Activated CD4-positive, CD25-positive, alpha-beta regulatory T cell treated with anti-CD3 and anti-CD28 coated beads, Interleukin-2, amount 50 U/mL, for 16 hours (primary cell): ENCODE measurements at places on chromosomes 13 and 19.

GRCh38 chr13:31090961-31091624 is 70.6 kb downstream of the HSPH1 start:
- DNase-seq = no peak

DNA sequence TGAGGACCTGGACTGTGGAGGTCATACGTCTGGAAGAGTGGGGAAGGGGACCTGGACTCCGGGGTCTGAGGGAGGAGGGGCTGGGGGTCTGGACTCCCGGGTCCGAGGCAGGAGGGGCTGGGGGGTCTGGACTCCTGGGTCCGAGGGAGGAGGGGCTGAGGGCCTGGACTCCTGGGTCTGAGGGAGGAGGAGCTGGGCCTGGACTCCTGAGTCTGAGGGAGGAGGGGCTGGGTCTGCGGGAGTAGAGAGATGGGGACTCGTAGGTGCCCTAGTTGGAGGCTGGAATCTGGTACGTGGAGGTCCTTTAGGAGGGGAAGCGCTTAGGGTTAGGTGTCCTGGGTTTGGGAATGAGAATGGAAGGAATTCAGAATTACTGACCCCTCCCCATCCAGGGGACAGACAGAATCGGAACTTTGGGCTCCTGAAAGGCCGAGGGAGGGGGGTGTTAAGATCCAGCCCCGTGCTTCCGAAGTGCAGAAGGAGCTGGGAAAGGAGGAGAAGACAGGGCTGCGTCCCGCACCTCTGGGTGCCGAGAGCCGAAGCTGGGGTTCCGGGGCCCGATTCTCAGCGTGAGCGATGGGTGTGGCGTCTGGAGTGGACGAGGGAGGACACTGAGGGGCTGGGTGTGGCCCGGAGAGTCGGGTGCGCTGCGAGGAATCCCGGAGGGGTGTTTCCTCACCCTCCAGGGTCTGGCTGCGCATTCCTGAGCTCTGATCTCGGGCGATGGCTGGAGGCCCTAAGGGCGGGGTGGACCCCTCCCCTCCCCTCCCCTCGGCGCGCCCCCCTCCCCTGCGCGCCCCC is 608 bp downstream of the MYADM start:
- DNase-seq = no peak

GRCh38 chr13:68736961-68737360 is 1370.7 kb upstream of the ATXN8OS start:
- DNase-seq = no peak

- no peak for DNase-seq
Measured at GRCh38 chr19:11025445-11025844, 63.8 kb upstream of the LDLR start.

GRCh38 chr13:36369268-36370107 is 23.3 kb upstream of the SPART start:
- DNase-seq = no peak

DNA sequence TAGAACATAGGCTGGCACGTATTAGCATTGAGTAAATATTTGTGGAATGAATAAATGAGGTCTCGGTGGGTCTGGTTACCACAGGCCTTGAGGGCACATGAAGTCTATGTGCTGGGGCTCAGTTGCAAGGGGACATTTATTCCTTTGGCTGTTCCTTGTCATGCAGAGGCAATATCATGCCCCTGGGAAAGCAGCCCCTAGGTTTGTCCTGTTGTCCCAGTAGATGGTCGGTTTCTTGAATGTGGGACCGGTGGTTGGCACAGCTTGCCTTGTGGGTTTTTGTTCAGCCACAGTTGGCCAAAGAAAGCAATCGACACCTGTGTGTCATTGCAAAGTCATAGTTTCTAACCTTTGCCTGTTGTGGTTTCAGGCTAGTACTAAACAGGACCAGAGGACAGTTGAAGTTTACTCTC is 24.7 kb upstream of the GPR183 start:
- no peak for DNase-seq

- no peak for DNase-seq
Measured at GRCh38 chr19:11028146-11028545, 61.1 kb upstream of the LDLR start.

GRCh38 chr13:27619728-27620376 is 477 bp downstream of the LNX2 start:
- DNase-seq = peak; percentile 5

GRCh38 chr13:32370805-32371204 is 55.5 kb downstream of the BRCA2 start:
- DNase-seq = no peak

GRCh38 chr13:91384896-91385295 is 13.5 kb upstream of the GPC5 start:
- no peak for DNase-seq

- no peak for DNase-seq
Measured at GRCh38 chr13:21673789-21674489, 3.1 kb downstream of the FGF9 start.

- no peak for DNase-seq
Measured at GRCh38 chr13:102177431-102177830, 224.4 kb downstream of the FGF14 start.

DNA sequence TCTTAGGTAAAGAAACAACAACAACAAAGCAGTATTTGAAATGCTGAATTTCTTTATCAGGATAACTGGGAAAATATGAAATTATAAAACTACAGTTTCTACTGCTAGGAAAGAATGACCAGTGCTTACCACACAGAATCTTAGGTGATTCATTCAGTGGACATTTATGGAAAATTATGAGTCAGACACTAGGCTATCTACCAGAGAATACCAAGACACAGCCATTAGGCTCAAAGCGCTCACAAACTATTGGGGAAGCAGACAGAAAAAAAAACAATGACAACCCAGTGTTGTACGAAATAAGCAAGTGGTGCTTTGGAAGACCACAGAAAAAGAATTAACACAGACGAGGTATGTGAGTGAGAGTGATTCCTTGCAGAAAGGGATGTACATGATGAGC is 1019.5 kb downstream of the PCDH9 start:
- DNase-seq = no peak

- no peak for DNase-seq
Measured at GRCh38 chr13:61728471-61728870, 312.8 kb upstream of the PCDH20 start.

- DNase-seq = no peak
Measured at GRCh38 chr19:8489561-8490394, 12.7 kb downstream of the PRAM1 start.

DNA sequence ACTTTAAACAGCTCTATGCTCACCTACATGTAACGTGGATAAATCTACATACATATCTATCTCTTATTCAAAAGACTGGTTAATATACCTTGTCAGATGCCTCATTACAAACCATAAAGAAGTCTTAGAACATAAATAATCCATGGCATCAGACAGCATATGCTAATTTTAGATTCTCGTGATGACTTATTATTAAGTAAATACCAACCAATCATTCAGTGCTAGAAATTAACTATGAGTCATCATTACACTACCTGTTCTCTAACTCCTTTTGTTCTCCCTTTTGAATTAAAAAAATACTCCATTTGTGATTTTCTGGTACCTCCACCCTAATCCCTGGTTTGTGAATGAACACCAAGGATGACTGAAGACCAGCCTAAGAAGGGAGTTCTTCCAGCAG is 754.3 kb upstream of the ARGLU1 start:
- DNase-seq = no peak

DNA sequence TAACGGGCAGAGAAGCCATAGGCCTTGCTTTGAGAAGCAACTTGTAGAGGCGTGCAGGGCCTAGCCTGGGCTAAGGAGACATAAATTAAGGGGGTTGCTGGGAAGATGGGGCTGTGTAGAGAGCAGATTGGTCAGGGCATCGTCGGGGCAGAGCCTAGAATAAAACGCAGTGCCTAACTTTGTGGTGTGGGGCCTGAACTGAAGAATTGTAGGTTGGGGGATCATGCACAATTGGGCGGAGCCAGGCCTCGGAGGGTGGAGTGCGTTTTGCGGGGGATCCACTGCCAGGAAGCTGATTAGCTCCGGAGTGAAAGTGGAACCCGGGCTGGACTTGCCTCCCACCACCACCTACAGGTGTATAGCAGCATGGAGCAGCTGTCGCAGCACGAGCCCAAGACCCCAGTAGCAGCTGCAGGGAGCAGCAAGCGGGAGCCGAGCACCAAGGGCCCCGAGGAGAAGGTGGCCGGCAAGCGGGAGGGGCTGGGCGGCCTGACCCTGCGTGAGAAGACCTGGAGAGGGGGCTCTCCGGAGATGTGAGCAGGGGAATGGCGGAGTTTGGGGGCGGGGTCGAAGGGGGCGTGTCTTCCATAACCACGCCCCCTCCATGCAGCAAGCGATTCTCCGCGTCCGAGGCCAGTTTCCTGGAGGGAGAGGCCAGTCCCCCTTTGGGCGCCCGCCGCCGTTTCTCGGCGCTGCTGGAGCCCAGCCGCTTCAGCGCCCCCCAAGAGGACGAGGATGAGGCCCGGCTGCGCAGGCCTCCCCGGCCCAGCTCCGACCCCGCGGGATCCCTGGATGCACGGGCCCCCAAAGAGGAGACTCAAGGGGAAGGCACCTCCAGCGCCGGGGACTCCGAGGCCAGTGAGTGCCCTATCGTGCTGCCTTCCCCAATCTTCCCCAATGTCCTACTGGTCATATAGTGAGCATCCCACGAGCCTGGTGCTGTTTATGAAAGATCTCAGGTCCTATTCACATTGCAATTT is 13.8 kb downstream of the DNASE2 start:
- DNase-seq = peak; percentile 51

DNA sequence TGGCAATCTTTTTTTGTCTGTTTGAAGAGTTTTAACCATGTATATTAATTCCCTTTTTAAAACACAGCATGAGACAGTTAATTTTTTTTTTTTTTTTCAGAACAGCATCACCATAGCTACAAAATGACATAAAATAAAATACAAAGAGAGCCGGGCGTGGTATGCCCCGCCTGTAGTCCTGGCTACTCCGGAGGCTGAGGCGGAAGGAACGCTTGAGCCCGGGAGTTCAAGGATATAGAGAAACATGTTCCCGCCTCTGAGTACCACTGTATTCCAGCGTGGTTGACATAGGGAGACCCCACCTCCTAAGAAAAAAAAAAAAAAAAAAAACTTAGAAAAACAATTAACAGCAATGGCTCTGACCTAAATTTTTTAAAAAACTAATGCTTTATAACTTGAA is 10.0 kb upstream of the INSR start:
- DNase-seq = no peak

DNA sequence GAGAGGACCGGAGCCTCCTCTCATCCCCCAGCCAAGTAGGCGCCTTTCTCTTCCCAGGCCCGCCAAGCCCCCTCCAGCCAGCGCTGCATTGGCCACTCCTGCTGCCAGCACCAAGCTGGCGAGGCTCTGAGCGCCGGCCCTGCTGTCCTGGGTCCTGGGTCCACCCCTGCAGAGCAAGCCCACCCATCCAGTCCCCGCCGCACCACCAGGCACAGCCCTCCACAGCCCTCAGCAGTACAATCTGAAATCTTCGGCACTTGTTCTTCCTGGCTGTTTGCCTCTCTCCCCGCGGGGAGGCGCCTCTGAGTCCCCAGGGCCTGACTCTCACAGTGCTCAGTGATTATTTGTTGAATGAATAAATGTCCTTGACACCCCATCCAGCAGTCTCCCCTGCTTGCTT is 236.4 kb upstream of the SGCG start:
- DNase-seq = no peak

DNA sequence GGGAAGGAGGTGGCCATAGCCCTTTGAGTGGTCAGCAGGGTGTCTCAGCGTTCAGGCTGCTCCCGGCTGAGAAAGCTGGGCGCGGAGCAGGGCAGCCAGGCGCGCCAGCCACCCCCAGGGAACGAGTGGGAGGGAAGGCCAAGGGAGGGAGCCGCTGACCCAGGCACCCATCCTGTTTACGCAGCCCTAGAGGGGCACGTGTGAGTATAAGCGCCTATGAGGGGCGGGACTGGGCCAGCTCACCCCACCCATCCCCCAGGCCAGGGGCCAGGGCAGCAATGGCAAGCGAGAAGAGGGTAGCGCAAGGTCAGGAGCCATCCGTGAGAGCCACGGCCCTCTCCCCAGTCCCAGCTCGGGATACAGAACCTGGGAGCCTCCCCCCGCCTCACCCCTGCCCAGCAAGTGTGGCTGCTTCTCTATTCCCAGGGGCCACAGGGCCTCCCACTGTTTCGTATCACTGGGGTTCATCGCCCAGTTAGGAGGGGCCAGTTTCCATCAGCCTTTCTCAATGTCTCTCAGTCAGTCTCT is 897 bp upstream of the DMKN start:
- no peak for DNase-seq

GRCh38 chr19:20640023-20640422 is 21.3 kb downstream of the ZNF626 start:
- no peak for DNase-seq

GRCh38 chr19:40457048-40457447 is 8.5 kb downstream of the BLVRB start:
- no peak for DNase-seq

GRCh38 chr19:709965-710571 is 1.3 kb downstream of the PALM start:
- no peak for DNase-seq

- no peak for DNase-seq
Measured at GRCh38 chr13:111187960-111188541, 72.9 kb downstream of the ARHGEF7 start.

- no peak for DNase-seq
Measured at GRCh38 chr13:39501702-39502324, 101.2 kb downstream of the LHFPL6 start.

GRCh38 chr13:102462570-102462969 is 60.7 kb upstream of the FGF14 start:
- DNase-seq = no peak

DNA sequence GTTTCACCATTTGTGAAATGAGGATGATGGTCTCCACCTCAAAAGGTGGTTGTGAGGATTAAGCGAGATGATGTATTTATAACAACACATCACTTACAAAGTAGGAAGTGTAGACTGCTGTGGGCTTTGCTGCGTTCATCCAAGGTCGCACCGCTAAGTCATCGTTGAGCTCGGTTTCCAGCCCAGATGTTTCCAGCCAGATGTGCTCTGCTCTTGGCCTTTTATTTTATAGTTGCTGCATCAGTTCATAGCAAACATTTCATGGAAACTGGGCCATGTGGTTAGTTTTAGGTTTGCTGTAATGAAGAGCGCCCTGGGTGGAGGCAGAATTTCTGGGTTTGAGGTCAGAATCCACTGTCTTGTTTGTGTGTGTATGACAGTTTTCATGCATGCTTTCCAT is 76.5 kb upstream of the RNF113B start:
- DNase-seq = no peak

GRCh38 chr13:98105929-98106336 is 37.0 kb upstream of the FARP1 start:
- DNase-seq = no peak
